ENCODE measurements at places on chromosomes 12 and 14. TPM values are rescaled to one million over a fixed set of nuclear protein-coding genes. Genes with fewer than 3 reads are reported as not detected.

DNA sequence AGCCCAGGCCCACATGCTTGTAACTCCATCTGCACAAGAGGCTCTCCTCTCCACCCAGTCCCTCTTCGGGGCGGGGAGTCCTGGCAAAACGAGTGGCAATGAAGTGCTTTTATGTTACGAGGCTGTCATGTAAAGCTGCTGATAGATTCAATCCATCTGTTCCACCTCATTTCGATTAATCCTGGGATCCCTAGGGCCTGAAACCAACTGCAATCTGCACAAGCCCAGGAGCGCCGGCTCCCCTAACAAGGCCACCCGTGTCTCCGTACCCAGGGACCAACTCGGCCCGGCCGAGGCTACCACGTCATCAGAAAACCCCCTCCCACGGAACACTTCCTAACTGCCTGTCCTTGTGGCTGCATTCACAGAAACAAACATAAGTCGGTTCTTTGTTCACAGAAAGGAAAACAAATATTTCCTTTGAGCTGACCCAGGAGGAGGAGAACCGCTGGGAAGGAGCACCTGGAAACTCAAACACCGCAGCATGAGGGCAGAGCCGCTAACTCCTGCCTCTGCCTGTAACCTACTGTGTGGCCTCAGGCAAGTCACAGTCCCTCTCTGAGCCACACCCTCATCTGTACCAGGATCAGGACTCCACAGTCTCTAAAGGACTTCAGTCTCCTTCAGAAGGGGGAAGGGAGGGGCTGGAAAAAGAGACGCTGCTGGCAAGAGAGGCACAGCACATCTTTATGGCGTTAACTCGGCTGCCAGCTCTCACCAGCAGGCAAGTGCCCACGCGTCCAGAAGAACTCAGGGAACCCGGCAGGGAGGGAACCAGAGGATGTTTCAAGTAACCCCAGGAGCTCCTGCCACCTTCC is 47.8 kb downstream of the CCDC88C start:
- H3K4me3 ChIP-seq = no peak overlapping the region
- no peaks in the 10 kb centered on the region for H3K36me3 ChIP-seq
- H3K27ac ChIP-seq = peak overlapping the region; percentile 14
- H3K27me3 ChIP-seq = no peaks in the 10 kb centered on the region

- H3K4me3 ChIP-seq = no peak overlapping the region
- H3K27ac ChIP-seq = no peak overlapping the region
- no peaks in the 10 kb centered on the region for H3K36me3 ChIP-seq
- peaks cover 14% of the 10 kb centered on the region for H3K27me3 ChIP-seq
Measured at GRCh38 chr14:70802379-70802778, 6.9 kb downstream of the MAP3K9 start.

The SERPINA6 gene
- 0.82 TPM for total RNA-seq

The SERPINA1 gene
- total RNA-seq = 70.7 TPM

DNA sequence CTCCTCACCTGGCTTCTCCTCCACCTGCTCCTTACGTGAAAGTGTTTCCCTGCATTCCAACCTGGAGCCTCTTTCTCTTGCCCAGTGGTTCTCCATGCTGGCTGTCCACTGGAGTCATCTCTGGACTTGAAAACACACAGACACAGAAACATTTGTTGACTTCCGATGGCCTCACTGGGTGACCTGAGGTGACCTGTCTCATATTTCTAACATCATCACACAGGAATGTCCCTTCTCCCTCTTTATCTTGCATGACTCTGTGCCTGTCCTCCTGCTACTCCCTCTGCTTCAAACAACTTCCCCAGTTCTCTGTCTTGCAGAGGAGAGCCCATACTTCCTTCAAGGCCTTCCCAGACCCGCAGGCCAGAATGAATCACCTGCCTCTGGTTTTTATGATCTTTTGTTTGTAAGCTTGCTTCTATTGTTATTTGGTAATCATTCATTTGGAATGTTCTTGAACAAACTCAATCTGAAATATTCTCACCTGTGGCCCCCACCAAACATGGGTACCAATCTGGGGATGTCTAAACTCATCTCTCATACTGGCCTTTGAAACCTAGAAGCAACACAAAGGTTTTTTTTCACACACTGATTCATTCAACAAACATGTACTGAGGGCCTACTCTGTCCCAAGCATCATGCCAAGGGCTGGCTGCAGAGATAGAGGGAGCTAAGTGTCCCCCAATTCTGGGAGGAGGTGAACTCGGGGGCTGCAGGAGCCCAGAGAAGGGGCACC is 9.7 kb upstream of the RIN3 start:
- no peaks in the 10 kb centered on the region for H3K36me3 ChIP-seq
- no peak overlapping the region for H3K4me3 ChIP-seq
- H3K27ac ChIP-seq = no peak overlapping the region
- no peak for DNase-seq

GRCh38 chr12:52525661-52526499 is 5.7 kb upstream of the KRT5 start:
- no peak for DNase-seq
- H3K4me1 ChIP-seq = no peaks in the 10 kb centered on the region
- no peak overlapping the region for H3K4me3 ChIP-seq
- H3K27ac ChIP-seq = no peak overlapping the region

GRCh38 chr12:47360771-47361388 is 281.1 kb upstream of the AMIGO2 start:
- no peaks in the 10 kb centered on the region for H3K36me3 ChIP-seq
- DNase-seq = no peak
- peaks cover under 1% of the 10 kb centered on the region for H3K4me1 ChIP-seq
- H3K27me3 ChIP-seq = no peaks in the 10 kb centered on the region
- peak overlapping the region; percentile 74 for H3K27ac ChIP-seq

DNA sequence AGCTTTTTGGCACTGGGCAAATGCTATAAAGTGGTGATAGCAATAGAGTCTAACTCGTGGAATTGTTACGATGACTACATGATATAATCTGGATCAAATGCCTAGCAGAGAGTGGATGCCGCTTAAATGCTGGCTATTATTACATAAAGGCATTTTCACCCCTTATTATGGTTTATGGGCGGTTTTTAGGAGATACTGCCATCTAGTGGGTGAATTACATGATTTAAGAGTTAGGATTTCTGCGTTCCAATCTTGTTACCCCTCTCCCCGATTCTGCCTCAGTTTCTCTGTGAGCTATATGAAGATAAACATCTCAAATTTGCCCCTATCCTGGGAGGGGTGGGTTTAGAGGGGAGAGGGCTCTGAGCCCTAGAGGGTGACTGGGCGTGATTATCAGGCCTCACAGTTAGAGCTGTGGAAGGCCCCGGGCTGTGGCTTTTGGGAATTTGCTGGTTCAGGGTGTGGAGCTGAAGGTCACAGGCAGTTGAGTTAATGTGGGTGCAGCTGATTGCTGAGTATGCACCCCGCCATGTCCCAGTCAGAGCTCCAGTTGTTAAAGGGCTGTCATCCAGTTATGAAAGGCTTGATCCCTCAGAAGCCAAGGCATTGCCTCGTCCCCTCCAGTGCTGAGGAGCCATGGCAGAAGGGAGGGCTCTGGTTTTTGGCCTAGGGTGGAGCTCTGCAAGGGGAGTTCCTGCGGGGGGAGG is 14.4 kb downstream of the CLSTN3 start:
- no peak for DNase-seq
- H3K27ac ChIP-seq = no peak overlapping the region
- H3K36me3 ChIP-seq = no peaks in the 10 kb centered on the region
- H3K4me1 ChIP-seq = no peaks in the 10 kb centered on the region
- no peaks in the 10 kb centered on the region for H3K27me3 ChIP-seq

The GLIPR1L1 gene
- total RNA-seq = not detected

GRCh38 chr12:93706824-93707223 is 29.6 kb downstream of the CRADD start:
- peaks cover 11% of the 10 kb centered on the region for H3K4me1 ChIP-seq
- DNase-seq = no peak
- H3K27me3 ChIP-seq = no peaks in the 10 kb centered on the region
- peak overlapping the region; percentile 28 for H3K27ac ChIP-seq
- no peaks in the 10 kb centered on the region for H3K36me3 ChIP-seq

- H3K4me3 ChIP-seq = no peak overlapping the region
- no peaks in the 10 kb centered on the region for H3K36me3 ChIP-seq
- H3K27ac ChIP-seq = no peak overlapping the region
Measured at GRCh38 chr12:19404242-19404880, 34.9 kb upstream of the AEBP2 start.

The HPD gene
- total RNA-seq = not detected

GRCh38 chr14:102902086-102902485 is 20.4 kb upstream of the AMN start:
- H3K27ac ChIP-seq = no peak overlapping the region
- H3K4me3 ChIP-seq = no peak overlapping the region
- no peaks in the 10 kb centered on the region for H3K36me3 ChIP-seq
- H3K27me3 ChIP-seq = no peaks in the 10 kb centered on the region
- DNase-seq = no peak

- H3K4me3 ChIP-seq = no peak overlapping the region
- no peaks in the 10 kb centered on the region for H3K27me3 ChIP-seq
- H3K27ac ChIP-seq = no peak overlapping the region
- DNase-seq = no peak
Measured at GRCh38 chr14:96117101-96117897, 78.1 kb downstream of the C14orf132 start.

- H3K4me3 ChIP-seq = no peak within 1 kb of the TSS
- no peak for DNase-seq
- H3K27ac ChIP-seq = peak within 1 kb of the TSS; percentile 78
- no peaks in the 10 kb centered on the region for H3K36me3 ChIP-seq
Measured at GRCh38 chr14:96255501-96256366, at the start of gene BDKRB1. TSS of gene BDKRB1 (plus strand) at chr14:96256210. CDS start at chr14:96263683, 7,473 bp downstream.

GRCh38 chr12:120290609-120291305 is 946 bp downstream of the RNU4-2 start:
- peak overlapping the region; percentile 81 for H3K4me3 ChIP-seq
- peak overlapping the region; percentile 97 for H3K27ac ChIP-seq
- peak; percentile 38 for DNase-seq
- H3K27me3 ChIP-seq = no peaks in the 10 kb centered on the region
- no peaks in the 10 kb centered on the region for H3K36me3 ChIP-seq

DNA sequence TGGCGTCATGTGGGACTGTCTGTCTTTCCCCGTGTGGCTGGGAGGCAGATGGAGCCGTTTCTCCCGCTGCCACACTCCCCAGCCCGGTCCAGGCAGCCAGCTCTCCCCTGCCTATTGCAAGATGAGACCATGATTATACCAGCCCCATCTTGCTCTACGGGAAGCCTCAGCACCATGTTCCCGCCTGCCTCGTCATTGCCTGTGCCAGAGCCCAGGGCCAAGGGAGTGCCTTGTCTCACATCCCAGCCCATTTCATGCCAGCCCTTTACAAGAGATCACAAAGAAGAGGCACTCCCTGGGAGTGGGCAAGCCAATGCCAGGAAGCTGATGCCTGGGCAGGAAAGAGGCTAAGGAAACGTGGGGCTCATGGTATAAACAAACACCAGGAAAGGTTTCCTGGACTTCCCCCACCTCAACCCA is 23.9 kb downstream of the GPR68 start:
- no peaks in the 10 kb centered on the region for H3K27me3 ChIP-seq
- no peaks in the 10 kb centered on the region for H3K4me1 ChIP-seq
- no peaks in the 10 kb centered on the region for H3K36me3 ChIP-seq
- no peak for DNase-seq
- H3K27ac ChIP-seq = no peak overlapping the region
- H3K4me3 ChIP-seq = no peak overlapping the region

DNA sequence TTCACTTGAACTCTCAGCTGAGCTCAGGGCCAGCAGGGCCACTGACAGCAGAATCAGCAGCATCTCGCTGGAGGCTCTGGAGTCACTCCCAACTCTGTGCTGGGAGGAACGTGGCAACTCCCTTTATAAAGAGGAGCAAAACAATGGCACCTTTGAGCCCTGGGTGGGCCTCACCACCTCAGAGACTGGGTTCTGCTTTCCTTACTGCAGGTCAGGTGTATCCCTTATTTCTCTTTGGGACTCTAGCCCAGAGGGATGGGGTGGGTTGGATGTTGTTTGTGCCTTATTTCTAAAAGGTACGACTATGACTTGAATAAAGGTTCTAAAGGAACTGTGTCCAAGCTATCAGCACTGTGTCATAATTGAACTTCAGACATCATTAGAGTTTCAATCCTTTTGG is at the start of gene PRB4:
PRB4 (minus strand) TSS at position 101 of the 400 bp plus-strand sequence; CDS start at position 63, 38 bp downstream.
- no peak within 1 kb of the TSS for H3K4me3 ChIP-seq
- H3K4me1 ChIP-seq = no peaks in the 10 kb centered on the region
- H3K27me3 ChIP-seq = no peaks in the 10 kb centered on the region
- H3K27ac ChIP-seq = no peak within 1 kb of the TSS
- no peak for DNase-seq
- no peaks in the 10 kb centered on the region for H3K36me3 ChIP-seq

DNA sequence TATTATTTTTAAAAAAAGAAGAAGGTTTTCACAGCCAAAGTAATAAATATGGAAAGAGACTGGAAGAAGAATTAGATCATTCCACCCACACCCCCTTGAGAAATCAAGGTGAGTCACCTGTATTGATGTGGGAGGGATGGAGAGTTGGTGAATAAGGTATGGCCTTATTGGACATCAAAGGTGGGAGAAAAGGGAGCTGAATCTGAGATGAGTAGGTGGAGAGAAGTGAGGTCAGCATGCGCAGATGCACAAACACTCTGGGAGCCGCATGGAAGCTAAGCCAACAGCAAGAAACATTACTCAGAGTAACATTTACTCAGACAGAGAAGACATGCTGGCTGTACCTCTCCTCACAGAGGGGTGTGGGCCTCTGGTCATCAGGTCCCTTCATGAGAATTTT is 113.1 kb upstream of the FOXG1 start:
- no peaks in the 10 kb centered on the region for H3K4me1 ChIP-seq
- H3K27ac ChIP-seq = no peak overlapping the region
- no peak for DNase-seq
- H3K36me3 ChIP-seq = no peaks in the 10 kb centered on the region
- no peak overlapping the region for H3K4me3 ChIP-seq

DNA sequence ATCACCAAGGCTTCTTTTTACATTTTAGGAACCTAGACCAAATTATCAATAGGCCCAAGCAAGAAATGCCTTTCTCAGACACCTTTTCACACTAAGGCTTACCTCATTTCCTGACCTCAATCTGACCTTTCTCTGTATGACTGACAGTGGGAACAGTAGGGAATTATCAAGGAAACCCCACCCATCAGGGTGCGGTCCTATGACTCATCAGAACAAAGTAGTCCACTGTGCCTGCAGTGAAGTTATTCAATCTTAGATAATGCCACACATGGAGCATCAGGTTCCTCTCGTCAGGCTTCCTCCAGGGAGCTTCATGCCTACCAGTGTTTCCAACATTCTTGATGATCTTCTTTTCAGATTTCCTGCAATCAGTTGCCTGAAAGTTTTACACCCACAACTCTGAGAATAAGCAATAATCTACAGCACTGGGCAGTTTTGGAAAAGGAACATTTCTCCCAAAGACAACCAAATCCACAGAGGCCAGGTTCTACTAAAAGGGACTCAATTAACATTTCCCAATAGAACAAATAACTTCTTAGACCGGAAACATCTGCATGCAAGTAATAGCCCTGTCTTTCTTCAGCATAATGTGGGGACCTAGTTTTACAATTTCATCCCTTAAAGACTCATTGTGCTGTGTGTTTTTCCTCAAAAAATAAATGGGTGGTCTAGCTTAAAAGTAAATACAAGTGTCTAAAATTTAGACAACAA is 35.9 kb upstream of the TMTC2 start:
- H3K4me1 ChIP-seq = peaks cover 5% of the 10 kb centered on the region
- H3K36me3 ChIP-seq = no peaks in the 10 kb centered on the region
- H3K27me3 ChIP-seq = no peaks in the 10 kb centered on the region
- H3K27ac ChIP-seq = peak overlapping the region; percentile 8

The FAM186B gene
- 0.64 TPM for total RNA-seq
